ENCODE measurements at places on chromosomes 4 and X.

DNA sequence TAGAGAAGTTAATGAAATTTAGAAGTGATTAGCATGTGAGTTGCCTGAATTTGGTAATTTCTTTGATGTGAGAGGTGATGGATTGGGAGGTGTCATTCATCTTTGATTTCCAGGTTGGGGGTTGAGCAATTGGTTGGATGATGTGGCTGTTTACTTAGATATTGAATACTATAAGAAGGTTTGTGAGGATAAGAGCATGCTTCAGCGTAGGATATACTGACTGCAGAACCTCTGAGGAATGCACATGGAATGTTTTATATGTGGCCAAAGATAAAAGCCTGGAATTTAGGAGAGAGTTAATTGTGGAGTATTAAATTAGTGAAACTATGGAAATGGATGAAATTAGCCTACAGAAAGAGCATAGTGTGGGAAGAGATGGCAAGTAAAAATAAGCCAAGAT lies 165.4 kb upstream of the MAD2L1 start:
- no peak for DNase-seq

DNA sequence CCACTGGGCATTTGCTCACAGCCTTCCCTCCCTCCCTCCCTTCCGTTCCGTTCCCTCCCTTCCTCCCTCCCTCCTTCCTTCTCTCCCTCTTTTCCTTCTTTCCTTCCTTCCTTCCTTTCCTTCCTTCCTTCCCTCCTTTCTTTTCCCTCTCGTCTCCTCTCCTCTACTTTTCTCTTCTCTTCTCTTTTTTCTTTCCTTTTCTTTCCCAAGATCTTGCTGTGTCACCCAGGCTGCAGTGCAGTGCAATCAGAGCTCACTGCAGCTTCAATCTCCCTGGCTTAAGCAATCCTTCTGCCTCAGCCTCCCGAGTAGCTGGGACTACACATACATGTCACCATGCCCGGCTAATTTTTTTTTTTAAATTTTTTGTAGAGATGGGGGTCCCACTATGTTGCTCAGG lies 26.7 kb upstream of the ING2 start:
- no peak for DNase-seq

DNA sequence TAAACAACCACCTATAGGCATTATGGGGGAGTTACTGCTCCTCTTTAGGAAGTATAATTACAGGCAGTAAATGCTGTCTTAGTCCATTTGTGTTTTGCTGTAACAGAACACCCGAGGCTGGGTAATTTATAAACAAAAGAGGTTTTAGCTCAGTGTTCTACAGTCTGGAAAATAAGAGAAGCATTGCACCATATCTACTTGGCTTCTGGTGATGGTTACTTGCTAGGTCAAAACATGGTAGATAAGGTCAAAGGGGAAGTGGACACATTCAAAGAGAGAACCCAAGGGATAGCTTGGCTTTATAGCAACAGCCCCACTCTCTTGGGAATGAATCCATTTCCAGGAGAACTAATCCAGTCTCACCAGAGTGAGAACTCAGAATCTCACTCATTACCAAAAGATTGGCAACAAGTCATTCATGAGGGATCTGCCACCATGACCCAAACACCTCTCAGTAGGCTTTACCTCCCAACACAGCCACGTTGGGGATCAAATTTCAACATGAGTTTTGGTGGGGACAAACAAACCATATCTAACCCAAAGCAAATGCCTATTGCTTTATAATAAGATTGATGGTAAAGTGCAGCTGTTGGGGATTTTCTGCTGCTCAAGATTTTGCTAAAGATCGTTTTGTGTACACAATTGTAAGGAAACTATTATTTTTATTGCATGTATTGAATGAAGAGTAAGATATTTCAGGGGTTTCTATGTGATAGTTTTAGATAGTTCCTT lies 32.6 kb downstream of the STAG2 start:
- peak; percentile 14 for DNase-seq

DNA sequence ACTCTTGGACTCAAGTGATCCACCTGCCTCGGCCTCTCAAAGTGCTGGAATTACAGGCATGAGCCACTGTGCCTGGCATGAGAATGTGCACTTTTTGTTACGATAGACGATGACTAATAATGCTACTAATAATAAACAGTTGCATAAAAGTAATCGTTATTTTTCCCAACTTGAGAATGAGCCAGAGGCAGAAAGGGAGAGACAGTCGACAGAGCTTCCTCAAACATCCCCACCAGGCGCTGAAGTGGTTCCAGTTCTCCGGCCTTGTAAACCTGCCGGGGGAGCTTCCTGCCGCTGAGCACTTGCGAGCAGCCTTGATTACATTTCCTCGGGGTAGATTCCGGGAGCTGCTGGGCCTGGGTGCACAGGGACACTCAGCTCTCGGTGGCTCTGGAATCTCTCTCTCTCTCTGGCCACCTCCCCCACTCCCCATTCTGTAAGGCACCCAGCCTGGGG lies 8.9 kb upstream of the HTRA3 start:
- no peak for DNase-seq

GRCh38 chrX:131288738-131289511 lies at the start of gene IGSF1:
TSS of gene IGSF1 (minus strand) at chrX:131289306. CDS start at chrX:131286674, 2,632 bp downstream.
- DNase-seq = peak; percentile 87
